ENCODE measurements at places on chromosomes 11 and 22. TPM values are rescaled to one million over a fixed set of nuclear protein-coding genes. Genes with fewer than 3 reads are reported as not detected.

The FAM180B gene
- not detected for total RNA-seq

GRCh38 chr11:110029714-110030113, 63.5 kb upstream of the ZC3H12C start:
- no peak for ATAC-seq

The KBTBD3 gene
- 3.1 TPM for total RNA-seq

The HTR3A gene
- not detected for total RNA-seq

Data from esophagus mucosa (tissue), 1 donor.